Stimulated activated CD8-positive, alpha-beta memory T cell treated with anti-CD3 and anti-CD28 coated beads, Interleukin-7, amount 100 ng/mL, for 1 hour (primary cell): ENCODE measurements at places on chromosomes 1 and 21.

GRCh38 chr1:235411489-235412486, 44.6 kb downstream of the TBCE start:
- no peak for DNase-seq

DNA sequence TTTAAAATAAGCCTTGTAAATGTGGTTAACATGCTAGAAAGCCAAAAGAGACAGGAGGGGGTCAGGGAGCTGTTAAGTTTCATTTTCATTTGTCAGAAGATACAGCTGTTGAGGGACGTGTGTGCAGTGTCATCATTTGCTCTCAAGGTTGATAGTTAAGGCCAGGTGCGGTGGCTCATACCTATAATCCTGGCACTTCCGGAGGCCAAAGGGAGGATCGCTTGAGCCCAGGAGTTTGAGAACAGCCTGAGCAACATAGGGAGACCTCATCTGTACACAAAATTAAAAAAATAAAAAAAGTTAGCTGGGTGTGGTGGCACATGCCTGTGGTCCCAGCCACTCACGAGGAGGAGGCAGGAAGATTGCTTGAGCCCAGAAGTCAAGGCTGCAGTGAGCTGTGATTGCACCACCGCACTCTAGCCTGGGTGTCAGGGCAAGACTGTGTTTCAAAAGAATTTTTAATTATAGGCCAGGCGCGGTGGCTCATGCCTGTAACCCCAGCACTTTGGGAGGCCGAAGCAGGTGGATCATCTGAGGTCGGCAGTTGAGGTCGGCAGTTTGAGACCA, 22.7 kb downstream of the ZBTB8OS start:
- no peak for DNase-seq

GRCh38 chr1:73701826-73702225, 496.1 kb downstream of the LRRIQ3 start:
- DNase-seq: no peak

- no peak for DNase-seq
Observed at GRCh38 chr1:173545688-173546087, 57.2 kb downstream of the SLC9C2 start.

DNA sequence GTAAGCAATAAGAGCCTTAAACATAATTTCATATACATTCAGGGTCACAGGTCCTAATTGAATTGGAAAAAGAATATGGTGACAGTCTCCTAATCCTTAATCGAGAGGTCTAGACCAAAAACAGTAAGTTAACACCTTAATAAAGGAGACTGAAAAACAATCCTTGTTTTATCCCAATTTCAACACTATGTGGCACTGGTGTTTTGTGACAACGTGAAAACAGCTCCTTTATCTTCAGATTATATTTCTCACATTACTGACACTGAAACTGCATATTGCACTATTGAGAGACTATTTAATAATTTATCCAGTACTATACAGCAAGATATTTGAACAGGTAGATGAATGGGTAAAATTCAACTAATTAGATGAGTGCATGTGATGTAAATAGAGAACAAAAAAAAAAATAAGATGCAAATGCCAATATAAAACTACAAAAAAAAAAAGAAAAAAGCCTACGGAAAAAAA, 34.1 kb downstream of the TP53BP2 start:
- no peak for DNase-seq

- no peak for DNase-seq
Observed at GRCh38 chr1:36905941-36906340, 128.4 kb downstream of the GRIK3 start.

DNA sequence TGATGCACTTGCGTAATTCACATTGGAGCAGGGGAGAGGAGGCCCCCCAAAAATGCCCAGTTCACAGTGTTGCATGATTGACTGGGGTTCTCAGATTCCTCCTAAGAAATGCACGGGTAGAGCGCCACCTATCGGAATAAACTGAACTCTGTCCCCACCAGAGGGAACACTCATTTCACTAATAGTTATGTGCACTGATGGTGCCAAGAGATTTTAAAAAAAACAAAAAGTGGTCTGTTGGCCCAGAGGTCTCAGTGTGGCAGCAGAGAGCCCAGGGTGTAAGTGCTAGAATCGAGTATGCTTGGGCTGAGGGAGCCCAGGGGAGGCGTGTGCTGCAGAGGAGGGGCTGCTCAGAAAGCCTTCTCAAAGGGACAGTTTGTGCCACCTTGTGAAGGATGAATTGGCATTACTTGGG, 6.9 kb downstream of the PINK1 start:
- peak; percentile 24 for DNase-seq

GRCh38 chr1:220717800-220718640, 27.9 kb downstream of the C1orf115 start:
- no peak for DNase-seq

DNA sequence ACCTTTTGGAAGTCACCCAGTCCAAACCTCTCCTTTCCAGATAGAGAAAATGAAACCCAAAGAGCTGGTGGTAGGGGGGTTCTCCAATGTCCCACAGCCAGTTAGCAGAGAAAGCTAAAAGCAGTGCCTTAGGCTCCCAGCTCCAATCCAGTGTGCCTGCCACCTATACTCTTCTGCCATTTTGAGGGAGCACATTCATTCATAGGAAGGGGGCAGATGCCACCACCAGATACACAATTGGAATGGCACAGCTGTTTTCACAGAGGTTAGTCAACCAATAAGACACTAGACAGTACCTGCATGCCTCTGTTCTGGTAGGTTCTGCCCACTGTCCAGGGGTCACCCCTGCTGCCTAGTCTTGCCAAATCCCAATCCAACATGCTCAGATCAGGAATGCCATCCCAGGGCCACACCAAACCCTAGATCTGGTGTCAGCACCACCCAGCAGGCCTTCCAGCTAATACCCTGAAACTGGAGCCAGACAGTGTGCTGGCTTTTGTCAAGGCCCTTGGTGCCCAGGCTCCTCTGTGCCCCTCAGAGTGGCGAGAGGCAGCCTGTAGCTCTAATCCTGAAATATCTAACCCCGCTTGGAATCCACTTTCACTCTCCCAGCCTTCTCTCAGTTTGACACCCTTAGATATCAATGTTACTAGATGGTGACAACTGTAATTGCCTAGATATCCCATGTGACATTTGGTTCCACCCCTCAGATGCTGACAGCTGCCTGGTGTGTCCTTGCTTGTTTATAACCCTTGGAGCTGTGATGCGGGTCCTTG, 178.6 kb downstream of the TGFBR3 start:
- no peak for DNase-seq

DNA sequence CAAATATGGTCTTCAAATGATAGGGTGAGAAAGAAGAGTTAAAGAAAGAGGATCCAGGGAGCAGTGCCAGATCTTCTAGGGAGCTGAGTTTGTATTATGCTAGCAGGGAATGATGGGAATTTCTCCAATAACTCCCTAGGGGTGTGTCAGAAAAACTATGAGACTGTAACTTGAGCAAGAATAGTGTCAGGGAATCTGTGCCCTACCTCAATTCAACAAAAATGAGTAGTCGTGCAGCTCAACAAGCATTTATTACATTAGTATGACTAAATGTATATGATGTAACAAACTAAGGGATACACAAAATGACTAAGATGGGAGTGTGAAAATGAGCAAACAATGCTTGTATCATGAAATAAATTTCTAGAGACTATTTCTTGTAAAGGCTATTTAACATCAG, 24.2 kb downstream of the SPAG17 start:
- DNase-seq: no peak

DNA sequence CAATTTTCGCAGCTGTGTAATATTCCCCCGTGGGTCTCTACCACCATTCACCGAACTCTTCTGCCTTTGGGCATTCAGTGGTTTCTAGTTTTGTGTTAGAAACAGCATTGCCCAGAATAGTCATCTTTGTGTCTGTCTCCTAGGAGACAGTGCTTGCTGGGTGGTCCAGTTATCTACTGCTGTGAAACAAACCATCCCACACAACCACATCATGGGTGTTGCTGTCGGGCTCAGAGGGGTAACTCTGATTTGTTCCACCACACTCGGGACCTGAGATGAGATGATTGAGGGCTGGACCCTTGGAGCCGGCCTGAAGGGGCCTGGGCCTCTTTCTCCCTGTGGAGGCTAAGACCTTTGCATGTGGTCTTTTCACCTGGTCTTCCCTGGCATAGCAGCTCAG, 427.2 kb upstream of the VAMP3 start:
- no peak for DNase-seq

DNA sequence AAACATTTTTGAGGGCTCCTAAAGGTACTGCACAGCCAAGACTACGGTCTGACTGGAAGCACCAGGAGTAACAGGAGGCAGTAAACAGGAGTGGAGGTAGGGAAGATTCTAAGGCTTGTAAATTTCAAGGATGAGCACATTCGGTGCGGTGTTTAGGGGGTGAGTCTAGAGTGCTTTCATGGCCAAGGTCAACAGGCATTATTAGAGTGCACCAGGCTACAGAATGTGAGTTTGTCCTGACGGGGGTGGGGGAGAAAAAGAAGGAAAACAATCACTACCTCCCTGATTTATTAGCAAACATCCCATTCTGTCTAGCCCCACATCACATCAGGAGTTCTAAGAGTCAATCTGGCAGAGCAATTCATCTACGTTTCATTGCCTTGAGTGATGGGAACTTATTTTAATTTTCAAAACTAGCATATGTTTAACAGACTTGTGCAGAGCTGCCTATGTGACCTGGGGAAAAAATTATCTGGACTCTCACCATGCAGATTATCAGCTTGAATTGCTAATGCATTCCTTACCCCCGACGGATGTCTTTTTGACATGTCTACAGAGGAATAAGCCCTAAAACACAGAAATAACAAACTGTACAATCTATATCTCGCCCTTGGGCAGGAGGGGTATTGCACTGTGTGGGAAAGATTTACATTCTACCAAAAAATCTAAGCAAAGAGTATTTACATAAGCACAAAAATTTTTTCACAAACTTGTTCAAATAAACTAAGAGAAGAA, 45.0 kb downstream of the APP start:
- DNase-seq: no peak

- peak; percentile 47 for DNase-seq
Observed at GRCh38 chr1:154386643-154387352, 18.3 kb upstream of the IL6R start.

DNA sequence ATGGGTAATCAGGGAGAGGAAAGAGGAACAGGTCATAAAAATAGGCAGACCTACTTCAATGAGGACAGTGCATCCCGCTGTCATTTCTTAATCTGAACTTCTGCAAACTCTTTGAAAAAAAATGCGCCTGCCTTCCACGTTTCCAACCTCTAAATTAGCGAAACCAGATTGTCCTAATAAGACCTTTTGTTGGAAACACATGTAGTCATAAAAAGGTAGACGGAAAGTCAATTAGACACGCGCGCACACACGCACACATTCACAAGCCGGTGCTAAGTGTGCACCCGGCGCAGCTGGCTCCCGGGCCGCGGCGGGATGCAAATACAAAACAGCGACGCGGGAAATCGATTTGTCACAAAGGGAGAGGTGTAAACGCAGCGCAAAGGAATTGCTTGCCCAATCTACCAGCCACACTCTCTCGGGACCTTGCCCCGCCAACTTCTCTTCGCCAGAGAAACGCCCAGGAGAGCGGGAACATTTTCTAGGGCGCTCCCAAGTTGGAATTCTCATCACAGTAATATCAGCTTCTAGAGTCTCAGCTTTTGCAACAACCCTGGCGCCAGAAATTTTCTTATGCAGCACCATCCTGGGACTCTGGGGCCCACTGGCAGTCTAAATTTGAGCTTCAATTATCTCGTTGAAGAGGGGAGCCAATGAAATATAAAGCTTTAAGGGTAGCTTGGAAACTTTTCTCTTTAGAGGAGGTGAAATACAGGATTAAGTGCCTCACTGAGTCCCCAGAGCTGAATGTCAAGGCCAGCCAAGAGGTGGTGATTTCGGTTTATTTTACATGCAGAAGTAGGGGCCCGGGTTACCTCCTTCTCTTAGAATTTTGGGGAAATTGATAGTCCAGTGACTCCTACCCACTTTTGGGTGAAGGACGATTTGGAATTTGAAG, 4.5 kb downstream of the PRRX1 start:
- no peak for DNase-seq

DNA sequence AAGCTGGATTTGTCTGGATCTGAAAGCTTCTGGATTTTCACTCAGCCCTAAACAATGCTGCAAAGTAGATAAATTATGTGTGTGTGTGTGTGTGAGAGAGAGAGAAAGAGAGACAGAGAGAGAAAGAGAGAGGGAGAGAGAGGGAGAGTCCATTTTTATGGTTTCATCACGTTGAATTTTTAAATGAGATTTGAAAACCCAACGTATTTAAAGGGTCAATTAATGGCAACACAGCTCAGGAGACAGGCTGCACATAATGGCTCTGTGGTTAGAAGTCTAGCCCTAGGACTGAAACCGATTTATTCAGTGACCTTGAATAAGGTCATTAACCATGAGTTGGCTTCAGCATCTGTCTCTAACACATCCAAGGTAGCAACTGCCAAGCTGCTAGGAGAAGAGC, 35.3 kb upstream of the FMN2 start:
- no peak for DNase-seq

- peak; percentile 37 for DNase-seq
Observed at GRCh38 chr1:1291548-1292441, 11.6 kb downstream of the SCNN1D start.

DNA sequence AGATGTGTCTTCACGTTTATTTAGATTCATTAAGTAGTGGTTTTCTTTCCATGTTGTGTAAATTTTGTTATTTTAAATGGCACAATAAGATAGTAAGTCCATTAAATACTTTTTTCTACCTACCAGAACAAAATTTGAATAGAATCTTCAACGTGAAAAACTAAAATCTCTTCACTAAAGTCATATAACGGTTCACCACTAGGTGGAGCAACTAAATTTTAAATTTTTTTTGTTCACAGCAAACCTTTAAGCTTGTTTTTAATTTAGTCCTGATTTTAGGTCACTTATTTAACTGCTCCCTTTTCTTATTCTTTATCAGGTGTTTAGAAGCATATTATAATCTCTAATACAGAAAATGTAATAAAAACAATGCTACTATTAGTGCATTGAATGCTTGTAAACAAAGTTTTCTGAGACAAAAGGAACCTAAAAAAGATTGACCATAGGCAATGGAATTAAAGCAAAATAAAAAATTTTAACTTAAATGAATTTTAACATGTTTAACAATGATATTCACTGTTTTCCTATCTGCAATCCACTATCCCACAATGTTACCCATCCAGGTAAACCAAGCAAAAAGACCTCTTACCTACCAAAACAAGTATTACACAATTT, 28.3 kb upstream of the PKN2 start:
- no peak for DNase-seq

GRCh38 chr1:84870591-84870990, 22.4 kb downstream of the LPAR3 start:
- no peak for DNase-seq

GRCh38 chr21:42703965-42704364, 50.5 kb downstream of the PDE9A start:
- DNase-seq: no peak

DNA sequence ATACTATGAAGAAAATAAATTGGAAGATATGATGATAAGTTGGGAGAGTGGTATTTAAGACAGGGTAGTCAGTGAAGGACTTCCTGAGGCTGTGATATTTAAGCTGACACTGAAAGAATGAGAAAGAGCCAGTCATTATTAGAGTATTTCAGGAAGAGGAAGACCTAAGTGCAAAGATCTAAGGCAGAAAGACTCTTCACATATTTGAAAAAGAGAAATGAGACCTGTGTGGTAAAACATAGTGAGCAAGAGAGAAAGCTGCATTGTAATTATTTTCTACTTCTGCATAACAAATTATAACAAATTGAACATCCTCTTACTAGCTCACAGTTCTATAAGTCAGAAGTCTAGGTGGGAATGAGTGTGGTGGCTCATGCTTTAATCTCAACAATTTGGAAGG, 34.6 kb upstream of the DOCK7 start:
- DNase-seq: no peak

- no peak for DNase-seq
Observed at GRCh38 chr1:84208935-84209334, 64.9 kb downstream of the PRKACB start.

- DNase-seq: no peak
Observed at GRCh38 chr1:183589874-183590243, 400 bp downstream of the NCF2 start.
